NB4 (cell line): ENCODE measurements at places on chromosomes 11 and 22.
A peak's percentile ranks its signal among the peaks of the same experiment; 100 is the strongest.

DNA sequence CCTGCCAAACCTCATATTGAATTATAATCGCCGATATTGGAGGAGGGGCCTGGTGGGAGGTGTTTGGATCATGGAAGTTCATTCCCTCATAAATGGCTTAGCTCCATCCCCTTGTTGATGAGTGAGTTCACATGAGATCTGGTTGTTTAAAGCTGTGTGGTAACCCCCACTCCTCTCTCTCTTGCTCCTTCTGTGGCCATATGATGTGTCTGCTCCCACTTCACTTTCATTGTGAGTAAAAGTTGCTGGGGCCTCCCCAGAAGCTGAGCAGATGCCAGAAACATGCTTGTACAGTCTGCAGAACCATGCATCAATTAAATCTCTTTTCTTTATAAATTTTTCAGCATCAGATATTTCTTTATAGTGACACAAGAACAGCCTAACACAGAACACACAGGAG is 929.0 kb upstream of the FAT3 start:
- DNase-seq: no peak

GRCh38 chr11:22991196-22991595 is 130.9 kb upstream of the CCDC179 start:
- no peak for DNase-seq

DNA sequence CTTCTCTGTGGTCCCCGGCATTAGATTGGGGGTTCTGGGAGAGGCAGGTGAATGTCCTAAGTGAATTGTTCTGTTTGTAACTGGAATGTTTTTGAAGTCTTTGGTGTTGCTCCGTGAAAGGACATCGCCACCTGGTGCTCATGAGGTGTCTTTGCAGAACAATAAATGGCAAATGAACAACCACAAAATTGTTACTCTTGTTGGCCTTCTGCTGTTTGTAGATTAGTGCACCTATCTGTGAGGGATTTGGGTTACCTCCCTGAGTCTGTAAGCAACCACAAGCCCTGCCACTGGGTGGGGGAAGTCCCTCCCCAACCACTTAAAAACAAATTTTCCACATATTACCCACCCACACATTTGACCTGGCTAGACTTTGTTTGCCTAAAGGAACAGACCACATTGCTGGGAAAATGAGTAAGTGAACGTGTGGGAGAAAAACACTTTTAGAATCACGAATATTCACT is 4.7 kb downstream of the MPEG1 start:
- DNase-seq: peak; percentile 48

- DNase-seq: no peak
Observed at GRCh38 chr11:128716661-128717210, 22.9 kb downstream of the FLI1 start.

DNA sequence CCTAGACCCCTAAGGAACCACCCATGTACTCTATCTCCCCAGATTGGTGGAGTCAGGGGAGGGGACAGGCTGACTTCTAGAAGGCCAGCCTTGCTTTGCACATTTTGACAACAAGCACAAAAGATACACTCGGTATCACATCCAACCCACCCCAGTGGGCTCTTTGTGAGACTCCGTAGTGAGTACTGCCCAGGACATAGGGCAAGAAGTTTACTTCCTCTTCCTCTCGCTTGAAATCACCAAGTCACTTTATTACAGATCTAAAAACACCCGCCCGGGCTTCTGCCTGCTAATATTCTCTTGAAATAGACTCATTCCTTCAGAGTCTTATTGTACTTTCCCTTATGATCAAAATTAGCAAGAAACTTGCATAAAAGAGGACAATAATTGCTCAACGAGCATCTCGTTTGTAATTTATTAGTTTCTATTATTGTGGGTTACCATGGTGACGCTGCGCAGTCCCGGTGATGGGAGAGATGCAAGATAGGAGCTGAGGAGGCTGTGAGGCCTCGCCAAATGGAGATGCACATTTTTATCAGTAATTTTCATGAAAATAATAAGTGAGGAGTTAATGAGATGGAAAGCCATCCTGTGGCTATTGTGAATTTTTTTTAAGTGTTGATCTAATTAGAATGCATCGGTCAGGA is 96.9 kb downstream of the FEZ1 start:
- DNase-seq: no peak

DNA sequence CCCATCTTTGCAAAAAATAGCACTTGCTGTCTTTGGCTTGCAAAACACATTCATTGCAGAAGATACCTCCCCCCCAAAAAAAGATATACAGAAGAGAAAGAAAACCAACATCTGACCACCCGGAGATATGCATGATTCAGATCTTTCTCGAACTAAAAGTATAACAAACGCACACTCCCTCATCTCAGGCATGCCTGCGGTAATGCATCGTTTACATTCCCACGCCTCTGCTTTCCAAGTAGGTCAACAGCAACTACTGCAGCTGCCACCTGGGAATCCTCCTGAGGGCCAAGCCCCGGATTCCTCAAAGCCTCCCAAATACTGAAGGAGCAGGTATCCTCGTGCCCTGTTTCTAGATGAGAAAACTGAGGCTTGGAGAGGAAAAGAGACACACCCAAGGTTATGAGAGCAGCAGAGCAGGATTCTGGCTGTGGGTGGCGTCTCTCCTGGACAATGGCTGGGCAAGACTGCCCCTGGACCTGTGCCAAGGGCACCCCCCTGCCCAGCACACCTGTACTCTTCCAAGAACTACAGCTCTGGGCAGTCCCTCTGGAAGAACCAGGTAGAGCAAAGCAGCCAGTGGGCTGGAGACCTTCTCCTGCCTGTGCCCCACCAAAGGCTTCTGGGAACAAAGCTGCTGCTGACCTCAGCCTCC is 38.1 kb downstream of the NUP50 start:
- DNase-seq: no peak

DNA sequence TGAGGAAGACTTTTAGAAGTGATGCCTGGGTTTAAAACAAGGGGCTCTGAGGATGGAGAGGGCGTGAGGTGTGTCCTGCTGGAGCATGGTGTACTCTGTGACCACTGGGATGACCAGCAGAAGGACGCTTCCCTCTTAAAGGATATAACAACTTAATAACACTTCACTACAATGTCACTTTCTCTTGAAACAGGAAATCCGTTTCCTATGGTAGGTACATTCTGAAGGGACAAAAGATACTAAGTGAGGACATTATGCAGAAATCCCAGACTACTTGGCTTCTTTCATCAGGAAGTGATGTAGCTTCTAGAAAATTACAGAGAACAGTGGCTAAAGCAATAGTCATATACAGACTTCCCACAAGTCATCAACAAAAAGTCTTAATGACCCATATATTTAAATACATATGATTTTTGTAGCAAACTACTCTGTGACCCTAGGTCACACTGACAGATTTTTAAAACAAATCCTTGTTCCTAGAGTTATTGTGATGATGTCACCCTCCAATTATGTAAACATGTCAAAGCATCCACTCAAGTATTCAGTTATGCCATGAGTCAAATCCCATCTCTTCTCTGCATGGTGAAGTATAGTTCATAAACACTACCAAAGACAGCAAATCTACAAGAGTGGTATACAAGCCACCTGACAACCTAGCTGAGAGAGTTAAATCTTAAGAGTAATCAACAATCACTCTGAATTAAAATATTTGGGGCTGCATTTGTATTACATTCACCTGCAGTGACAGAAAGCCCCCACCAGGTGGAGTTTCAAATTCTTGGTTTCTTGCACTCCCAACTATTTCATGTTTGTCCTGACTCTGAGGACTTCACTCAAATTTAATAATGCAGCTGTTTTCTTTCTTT is 32.8 kb downstream of the PITPNB start:
- DNase-seq: peak; percentile 49

- DNase-seq: no peak
Observed at GRCh38 chr22:19874307-19875060, 19.8 kb upstream of the GNB1L start.

- DNase-seq: no peak
Observed at GRCh38 chr11:83069441-83070043, 2.2 kb downstream of the RAB30 start.

- DNase-seq: no peak
Observed at GRCh38 chr11:60005360-60005759, 11.6 kb upstream of the OOSP4B start.

DNA sequence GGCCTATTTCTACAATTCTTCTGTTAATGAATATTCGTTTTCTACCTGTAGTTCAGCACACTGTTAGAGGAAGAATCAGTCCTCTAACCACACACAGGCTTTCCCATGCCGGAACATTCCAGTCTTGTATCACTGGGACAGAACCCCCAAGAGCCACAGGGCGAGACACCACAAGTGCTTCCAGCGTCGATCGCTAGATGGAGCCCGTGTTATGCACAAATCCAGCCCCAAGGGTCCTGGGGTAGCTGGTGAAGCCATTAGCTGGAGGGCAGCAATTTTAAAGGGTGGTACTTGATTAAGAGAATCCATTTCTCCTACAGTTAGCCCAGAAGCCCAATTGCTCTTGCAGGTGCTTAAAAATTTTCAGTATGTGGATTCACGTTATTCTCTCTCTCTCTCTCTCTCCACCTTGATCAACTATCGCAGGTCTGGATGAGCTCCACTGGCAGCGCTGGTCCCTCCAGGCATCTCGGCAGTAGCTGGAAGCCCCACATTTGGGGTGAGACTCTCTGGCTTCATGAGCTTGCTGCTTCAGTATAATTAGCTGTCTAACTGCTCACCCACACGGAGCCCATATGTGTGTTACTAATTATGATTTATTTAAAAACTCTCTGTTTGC is 148.2 kb upstream of the SNX19 start:
- DNase-seq: peak; percentile 73

DNA sequence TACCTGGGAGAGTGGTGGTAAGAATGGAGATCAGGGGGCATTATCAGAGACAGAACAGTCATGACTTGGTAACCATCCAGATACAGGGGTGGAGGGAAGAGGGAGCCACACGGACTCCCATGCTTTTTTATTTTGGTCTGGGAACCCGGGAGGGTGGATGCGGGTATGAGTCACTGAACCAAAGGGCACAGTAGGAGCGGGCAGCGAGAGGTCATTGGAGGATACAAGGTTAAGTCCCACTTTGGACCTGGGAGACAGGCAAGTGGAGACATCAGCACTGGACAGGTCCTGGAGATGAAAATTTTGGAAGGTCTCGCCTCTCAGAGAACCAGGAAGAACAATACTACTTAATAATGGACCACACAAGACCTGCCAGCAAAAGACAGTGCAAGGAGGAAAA is 6.7 kb downstream of the HDHD5 start:
- DNase-seq: no peak

GRCh38 chr11:123325533-123325932 is 104.5 kb upstream of the GRAMD1B start:
- no peak for DNase-seq

- peak; percentile 30 for DNase-seq
Observed at GRCh38 chr11:57069942-57070341, 81.2 kb downstream of the OR5AK2 start.

GRCh38 chr11:62804310-62805075 is 747 bp downstream of the NXF1 start:
- peak; percentile 40 for DNase-seq

DNA sequence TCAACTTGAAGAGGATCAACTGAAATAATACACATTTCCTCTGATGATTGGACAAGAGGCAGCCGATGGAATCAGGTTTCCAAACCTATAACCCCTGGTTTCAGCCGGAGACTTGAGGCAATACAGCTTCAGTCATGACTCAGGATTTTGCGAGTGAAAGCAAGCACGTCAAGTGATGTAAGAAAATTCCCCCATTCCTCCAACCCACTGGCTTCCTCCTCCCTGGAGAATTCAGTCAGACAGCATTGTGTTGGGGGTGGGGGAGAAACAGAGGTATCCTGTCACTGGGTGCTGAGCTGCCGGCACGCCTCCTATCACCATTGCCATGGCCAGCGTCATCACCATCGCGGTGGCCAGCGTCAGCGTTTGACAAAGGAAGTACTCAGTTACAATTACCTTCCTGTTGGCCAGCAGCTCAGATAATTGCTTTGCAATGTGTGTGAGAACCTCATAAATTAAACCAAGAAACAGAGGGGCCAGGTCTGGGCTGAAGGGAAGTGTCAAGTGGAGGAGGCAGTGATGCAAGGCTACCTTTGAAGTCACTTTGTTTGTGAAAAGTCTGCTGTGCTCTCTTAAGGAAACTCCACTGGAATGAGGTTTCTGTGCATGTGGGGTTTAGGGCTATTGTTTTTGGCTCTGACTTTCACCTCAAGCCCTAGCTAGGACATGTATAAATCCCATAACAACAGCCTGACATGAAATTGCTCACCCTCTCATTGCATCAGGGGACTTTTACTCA is 50.2 kb downstream of the LIF start:
- peak; percentile 86 for DNase-seq

- DNase-seq: no peak
Observed at GRCh38 chr11:35292279-35292678, 127.1 kb downstream of the SLC1A2 start.

DNA sequence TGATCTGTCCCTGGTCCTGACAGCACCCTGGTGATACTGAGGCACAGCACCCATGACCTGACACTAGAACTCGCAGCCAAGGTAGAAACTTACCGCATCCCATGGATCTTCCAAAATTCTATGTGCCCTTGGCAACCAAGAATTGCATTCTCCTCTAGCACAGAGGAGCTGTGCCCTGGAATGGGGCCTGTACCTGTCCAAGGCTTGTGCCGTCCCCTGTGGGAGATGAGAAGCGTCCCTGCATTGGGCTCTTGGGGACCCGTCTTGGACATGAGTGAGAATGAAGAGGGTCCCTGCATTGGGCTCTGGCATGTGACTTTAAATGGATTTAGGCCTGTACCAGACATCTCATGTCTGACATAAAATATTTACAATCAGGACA is 67.1 kb downstream of the GGTLC2 start:
- no peak for DNase-seq

DNA sequence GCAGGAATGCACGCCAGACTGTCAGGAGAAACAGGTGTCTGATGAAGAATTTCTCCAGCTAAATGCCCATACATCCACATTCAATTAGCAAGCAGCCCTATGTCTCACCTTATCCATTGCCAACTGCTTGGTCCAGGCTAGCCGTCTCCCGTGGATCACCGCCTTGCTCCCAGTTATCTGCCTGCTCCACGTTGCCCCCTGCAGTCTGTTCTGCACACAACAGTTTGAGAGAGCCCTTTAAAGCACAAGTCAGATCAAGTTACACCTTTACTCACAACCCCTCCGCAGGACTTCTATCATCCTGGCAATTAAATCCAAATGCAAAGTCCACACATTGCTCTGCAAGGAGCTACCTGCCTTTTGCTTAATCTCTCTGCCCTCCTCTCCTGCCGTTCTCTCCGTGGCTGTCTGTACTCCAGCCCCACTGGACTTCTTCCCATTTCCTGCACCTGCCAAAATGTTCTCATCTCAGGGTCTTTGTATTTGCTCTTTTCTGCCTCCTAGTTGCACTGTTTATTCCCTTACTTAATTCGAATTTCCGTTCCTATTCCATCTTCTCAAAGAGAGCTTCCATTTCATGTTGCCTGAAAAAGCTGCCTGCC is 185.3 kb upstream of the LARGE1 start:
- DNase-seq: peak; percentile 56

- DNase-seq: peak; percentile 57
Observed at GRCh38 chr22:31615940-31616314, 46.1 kb downstream of the PISD start.
